ENCODE measurements at places on chromosomes 6 and 20.

GRCh38 chr6:17415321-17415720 is 21.9 kb downstream of the CAP2 start:
- DNase-seq = no peak

- DNase-seq = no peak
These were observed 22.1 kb downstream of the NUDT3 start for GRCh38 chr6:34370361-34370760.

DNA sequence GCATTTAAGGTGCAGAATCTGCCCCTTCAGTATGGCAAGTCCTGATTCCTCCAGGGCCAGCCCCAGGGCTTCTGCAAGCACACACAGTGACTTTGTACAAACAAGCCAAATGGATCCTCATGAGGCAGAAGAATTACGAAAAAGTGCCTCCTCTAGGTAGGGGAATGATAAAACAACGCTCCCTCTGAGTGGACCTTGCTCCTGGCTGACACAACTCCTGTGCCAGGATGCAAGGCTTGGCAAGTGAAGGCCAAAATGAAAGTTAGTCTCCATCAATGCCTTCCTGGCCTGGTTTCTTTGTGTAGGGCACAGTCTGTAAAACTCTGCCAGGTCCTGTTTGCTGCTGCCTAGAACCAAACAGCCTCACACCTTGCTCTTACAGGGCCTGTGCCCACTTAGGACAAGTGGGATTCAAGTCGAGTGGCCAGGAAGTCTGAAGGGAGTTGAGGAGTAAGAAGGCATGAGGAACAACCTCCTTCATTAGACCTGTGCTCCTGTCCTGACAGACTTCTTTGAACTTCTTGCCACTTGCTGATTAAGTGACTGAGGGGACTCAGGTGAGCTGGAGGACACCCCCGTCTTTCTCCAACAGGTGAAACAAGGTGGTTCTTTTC is 417.1 kb downstream of the CDC5L start:
- no peak for DNase-seq

GRCh38 chr6:118246406-118246805 is 301.7 kb upstream of the PLN start:
- no peak for DNase-seq

All from NCI-H345 (cell line).